Activated CD4-positive, alpha-beta T cell treated with anti-CD3 and anti-CD28 coated beads, Interleukin-2, amount 10 ng/mL, durations not matched to agents 7 days and 5 days (primary cell): ENCODE measurements at places on chromosomes 1 and 21.

GRCh38 chr21:43585924-43586413, 73.3 kb downstream of the HSF2BP start:
- no peak for DNase-seq

- DNase-seq = no peak
Measured at GRCh38 chr1:245837718-245838117, 669.4 kb downstream of the SMYD3 start.

DNA sequence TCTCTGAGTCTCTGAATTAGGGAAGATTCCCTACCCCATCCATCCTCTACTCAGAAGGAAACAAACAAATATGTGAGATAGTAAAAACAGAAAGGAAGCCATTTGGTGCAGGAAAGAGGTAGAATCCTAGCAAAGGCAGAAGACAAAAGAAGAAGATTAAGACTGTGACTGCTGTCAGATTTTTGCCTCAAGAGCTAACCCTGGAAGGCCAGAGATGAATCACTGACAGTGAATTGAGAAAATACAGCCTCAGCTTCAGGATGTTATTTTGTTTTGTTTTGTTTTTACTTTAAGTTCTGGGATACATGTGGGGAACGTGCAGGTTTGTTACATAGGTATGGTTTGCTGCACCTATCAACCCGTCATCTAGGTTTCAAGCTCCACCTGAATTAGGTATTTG, 31.7 kb downstream of the DSTYK start:
- no peak for DNase-seq

DNA sequence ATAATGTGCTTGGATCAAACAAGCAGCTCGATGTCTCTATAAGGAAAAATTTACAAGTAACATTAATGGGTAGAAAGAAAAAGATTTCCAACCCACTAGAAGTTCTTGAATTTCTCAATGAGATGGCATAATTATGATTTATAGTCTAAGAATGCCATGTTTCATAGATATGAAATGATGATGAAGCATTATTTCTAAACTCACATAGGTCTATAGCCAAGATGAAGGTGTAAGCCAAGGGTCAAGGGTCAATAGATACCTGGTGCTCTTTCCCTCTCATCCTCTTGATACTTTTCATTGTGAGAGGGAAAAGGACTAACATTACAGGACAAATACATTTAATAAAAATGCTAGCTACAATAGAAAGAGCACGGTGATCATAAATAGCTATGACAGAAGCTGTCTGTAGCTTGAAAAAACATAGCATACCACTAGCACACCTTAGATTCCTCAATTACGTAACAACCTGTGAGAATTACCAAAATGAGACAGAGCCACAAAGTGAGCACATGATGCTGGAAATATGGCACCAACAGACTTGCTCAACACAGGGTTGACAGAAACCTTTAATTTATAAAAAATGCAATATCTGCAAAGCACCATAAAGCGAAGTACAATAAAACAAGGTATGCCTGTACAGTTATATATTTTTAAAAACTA, 26.3 kb upstream of the F13B start:
- no peak for DNase-seq

GRCh38 chr1:14804626-14805025, 206.1 kb downstream of the KAZN start:
- DNase-seq = no peak

GRCh38 chr1:191895462-191896058, 262.7 kb upstream of the RGS18 start:
- DNase-seq = no peak

DNA sequence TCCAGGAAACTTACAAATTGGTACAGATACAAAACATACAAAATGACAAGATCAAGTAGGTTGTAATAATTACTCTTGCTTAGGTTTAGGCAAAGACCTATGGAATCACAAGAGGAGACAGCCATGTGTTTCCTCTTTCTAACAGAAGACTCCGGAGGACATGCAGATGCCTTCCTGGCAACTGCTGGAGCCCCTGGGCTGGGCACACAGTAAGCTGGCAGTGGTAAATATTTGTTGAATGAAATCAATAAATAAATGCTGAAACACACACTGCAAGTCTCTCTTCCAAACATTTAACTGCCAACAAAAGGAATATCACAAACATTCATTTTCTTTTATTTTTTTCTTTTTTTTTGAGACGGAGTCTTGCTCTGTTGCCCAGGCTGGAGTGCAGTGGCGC, 149.4 kb downstream of the SLC45A1 start:
- DNase-seq = no peak

DNA sequence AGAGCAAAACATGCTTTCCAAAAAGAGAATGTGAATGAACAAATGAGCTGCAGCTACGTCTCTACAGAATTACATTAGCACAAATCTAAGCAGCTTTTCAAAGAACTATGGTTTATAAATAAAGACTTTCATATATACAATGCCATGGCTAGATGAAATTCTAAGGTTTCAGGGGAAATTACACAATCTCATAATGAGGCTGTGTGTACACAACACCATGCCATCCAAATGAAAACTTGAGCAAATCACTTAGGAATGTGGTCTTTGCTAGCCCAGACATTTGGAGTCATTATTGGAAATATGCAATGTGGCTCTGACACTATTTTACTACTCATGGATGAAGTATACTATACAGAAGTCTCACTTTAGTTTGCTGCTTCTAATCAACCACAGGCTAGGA, 37.5 kb downstream of the SPAG17 start:
- DNase-seq = no peak

DNA sequence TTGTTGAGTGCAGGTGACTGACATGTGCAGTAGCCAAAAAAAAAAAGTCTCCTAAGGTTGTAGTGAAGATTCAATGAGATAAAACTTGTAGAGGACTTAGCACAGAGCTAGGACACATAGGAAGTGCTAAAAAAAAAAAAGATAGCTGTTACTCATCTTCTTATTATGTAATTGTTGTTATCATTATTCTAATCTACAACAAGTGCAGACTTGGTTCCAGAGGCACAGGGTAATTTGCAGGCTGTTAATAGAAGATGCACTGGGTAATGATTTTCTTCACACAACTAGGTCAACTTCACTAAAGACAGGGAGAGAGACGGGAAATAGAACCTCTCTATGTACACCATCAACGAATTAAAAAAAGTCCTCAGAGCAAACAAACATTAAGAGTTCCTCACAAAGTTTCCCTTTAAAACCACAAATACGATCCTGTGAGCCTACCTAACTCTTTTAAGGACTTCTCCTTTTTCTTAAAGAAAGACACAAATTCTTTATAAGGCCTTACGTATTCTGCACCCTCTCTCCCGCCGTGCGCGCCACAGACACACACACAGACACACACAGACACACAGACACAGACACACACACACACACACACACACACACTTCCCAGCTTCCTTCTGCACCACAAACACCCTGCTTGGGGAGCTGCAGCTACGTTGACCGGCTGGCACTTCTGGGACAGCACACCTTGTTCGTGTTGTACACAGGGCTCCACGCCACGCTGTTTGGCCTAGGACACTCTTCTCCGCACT, 49.8 kb upstream of the GADD45A start:
- DNase-seq = no peak

GRCh38 chr21:46517361-46517760, 58.7 kb downstream of the DIP2A start:
- DNase-seq = no peak

GRCh38 chr1:4963251-4963650, 308.8 kb downstream of the AJAP1 start:
- DNase-seq = no peak

GRCh38 chr1:180136968-180137356, 17.7 kb upstream of the QSOX1 start:
- DNase-seq = no peak

DNA sequence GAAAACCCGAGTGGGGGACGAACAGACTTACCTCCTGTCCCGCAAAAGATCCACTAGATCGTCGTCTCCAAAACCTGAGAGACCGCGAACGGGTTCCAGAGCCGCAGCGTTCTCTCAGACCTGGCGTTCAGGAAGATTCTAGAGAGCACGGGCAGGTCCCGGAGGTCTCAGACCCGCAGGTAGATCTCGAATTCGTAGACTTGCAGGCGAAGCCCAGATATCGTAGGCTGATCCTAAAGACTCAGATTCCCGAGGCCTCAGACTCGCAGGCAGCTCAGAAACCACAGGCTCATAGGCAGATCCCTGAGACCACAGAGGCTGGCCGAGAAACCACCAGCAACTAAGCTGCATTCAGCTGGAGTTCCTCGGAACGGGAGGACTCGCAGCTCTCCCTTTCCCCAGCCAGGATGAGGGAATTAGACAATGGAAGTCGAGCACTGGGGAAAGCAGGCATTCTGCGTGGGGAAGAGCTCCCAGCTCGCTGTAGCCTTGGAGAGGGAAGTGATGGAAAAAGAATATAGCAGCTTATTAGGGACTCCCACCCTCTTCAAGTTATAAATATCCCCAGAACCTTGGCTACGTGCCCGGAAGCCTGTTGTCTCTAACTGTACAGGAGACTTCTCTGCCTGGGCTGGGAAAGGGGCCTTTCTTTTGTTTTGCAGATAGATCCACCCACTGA, at the start of gene ZNF436:
Gene ZNF436, minus strand, starts transcription at position 502 of the 679 bp plus-strand sequence. CDS start 1,831 bp downstream, outside the sequence.
- DNase-seq = peak; percentile 40

DNA sequence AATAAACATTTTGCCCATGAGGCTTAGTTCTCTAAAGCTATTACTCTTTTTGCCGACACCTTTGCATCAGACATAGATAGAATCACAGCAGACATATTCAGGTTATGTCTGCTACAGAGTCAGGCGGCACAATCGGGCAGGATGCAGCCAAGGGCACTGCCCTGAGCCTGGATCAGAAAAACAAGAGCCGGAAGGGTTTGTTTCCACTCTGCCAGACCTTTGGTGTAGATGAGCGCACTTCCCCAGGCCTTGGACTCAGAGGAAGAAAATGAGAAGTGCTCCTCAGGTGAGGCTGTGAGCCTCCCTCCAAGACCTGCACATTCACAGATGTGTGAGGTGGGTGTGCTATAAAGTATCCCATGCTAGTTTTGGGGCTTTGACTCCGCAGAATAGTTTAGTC, 43.7 kb downstream of the GNG12 start:
- DNase-seq = no peak

DNA sequence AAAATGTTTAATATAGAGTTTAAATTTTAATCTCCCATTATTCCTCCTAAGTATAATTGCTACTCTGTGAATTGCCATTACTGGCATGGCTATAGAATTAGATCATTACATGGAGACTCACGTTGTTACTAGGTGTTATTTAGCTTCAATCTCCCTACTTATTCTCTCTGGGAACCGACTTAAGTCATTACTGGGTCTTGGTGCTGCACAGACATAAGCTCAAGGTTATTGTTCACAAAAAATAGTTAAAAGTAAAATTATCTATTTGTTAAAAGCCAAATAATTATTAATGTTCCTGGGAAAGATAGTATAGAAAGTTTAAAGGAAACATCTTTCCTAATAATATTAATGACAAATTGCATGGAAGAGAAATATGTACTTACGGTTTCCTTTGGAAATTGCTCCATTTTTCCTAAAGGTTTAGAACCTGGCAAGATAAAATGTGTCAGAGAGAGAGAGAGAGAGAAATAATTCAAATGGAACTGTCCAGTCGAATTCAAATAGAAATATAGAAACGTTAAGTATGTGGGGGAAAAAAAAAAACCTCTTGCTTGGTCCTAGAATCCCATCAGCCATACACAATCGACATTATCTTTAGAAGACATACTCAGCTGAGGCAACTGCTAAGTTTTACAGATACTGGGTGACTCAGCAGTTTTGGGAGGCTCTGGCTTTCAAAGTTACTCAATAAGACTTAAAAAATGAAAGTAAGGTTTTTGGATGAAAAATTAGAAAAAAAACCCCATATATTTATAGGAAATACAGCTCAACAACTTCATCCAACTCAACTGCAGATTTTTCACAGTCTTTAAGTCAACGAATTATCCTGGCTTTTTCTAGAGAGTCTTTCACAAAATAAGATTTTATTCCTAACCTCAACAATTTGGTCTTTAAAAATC, at the start of gene SPTA1:
Gene SPTA1, minus strand, starts transcription at position 605 of the 899 bp plus-strand sequence. Its CDS starts 198 bp downstream, at position 407.
- DNase-seq = no peak

DNA sequence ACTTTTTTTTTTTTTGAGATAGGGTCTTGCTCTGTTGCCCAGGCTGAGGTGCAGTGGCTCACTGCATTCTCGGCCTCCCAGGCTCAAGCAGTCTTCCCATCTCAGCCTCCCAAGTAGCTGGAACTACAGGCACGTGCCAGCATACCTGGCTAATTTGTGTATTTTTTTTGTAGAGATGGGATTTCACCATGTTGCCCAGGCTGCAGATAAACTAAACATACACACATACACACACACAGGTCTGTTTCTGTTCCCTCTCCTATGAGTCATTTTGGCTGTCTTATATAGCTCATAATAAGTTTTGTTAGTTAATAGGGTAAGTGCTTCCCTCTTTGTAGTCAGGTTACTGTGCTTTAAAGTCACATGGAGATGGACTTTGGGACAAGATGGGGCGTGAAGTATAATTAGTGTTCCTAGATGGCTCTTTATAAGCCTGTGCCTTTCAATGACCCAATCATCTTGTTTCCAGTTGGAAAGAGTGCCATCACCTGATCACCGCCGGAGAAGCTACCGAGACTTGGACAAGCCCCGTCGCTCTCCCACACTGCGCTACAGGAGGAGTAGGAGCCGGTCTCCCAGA, 9.1 kb downstream of the PRPF38A start:
- no peak for DNase-seq

DNA sequence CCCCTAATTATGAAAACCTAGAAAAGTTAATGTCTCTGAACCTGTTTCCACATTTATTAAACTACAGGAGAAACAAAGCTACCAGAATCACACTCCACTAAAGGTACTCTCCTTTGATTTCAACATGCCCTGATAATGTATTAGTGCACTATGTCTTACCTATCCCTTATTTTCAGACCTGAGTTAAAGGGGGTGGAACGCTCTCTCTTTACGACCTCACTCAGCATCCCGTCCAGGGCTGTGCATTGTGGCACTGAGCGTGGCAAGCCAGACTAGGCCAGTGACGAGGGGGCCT, 678 bp downstream of the LSM10 start:
- no peak for DNase-seq

DNA sequence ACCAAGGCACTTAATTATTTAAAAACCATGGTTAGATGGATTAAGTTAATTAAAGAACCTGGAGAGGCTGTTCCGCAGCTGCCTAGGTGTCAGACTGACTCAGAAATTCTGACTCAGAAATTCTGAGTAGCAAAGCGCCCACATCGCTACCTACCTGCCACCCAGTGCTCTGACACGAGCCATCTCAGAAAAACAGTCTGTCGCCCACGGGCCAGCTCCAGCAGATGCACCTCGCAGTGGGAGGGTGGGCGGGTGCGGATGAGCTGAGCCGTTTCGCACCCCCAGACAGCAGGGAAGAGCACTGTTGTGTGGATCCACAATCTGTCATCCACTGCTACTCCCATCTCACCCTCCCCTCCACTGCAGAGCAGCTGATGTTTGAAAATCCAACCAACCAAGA, 13.5 kb downstream of the KCNK1 start:
- DNase-seq = no peak

- DNase-seq = no peak
Measured at GRCh38 chr21:35927262-35927661, 133.1 kb downstream of the SETD4 start.

- DNase-seq = peak; percentile 36
Measured at GRCh38 chr1:101388904-101389546, 152.2 kb downstream of the S1PR1 start.

GRCh38 chr1:44786841-44787426, 1.0 kb downstream of the BEST4 start:
- no peak for DNase-seq

- no peak for DNase-seq
Measured at GRCh38 chr1:59266927-59267293, 30.0 kb upstream of the FGGY start.
